CD4-positive, alpha-beta T cell treated with Interleukin-21 for 1 hour (primary cell): ENCODE measurements at places on chromosomes 1 and 21.
A peak's percentile ranks its signal among the peaks of the same experiment; 100 is the strongest.

- no peak for DNase-seq
Observed at GRCh38 chr1:213366141-213366831, 315.2 kb downstream of the RPS6KC1 start.

DNA sequence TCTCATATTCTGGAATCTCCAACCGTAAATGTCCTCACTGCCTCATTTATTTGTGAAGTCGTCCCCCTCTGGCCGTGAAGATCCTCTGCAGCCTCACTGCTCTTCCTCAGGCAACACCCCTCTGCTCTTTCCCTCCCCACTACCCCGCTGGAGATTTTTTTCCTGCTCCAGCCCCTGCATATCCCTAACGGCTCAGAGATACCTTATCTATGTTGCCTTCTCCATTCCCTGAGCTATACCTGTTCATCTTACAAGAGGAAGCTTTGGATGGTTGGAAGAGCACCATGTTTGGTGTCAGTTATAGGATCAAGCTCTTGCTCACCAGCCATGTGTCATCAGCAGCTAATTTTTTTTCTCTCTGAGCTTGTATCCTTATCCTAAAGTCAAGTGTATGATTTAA lies 26.4 kb downstream of the LRRC8B start:
- DNase-seq: no peak

GRCh38 chr1:35243691-35244090 lies 24.8 kb upstream of the ZMYM4 start:
- peak; percentile 1 for DNase-seq

DNA sequence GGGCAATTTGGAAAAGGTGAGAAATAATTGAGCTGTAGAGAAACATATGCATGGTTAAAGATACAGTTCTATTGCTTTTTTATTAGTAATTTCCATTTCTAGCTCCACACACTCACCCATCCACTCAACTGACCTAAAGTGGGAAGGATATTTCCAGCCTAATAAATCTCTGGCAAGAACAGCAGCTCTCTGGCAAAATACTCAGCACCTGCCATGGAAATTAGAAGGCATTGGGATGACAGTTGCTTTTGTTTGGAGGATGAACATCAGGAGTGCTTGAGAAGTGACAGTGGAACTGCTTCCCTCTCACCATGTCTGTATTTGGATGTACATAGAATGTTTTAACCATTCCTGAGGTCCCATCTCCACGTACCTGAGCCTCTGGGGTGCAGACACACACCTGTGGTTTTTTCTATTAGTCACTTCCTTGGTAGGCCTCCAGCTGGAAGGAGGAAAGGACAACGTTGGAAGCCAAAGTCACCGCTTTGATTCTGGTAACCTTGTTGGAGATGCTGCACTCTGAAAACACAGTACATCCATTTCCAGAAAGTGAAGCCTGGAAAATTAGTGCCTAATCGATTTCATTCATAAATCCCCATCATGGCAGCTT lies 62.3 kb upstream of the RUNX1 start:
- no peak for DNase-seq

GRCh38 chr1:78650114-78650660 lies 556 bp downstream of the IFI44 start:
- DNase-seq: peak; percentile 20

DNA sequence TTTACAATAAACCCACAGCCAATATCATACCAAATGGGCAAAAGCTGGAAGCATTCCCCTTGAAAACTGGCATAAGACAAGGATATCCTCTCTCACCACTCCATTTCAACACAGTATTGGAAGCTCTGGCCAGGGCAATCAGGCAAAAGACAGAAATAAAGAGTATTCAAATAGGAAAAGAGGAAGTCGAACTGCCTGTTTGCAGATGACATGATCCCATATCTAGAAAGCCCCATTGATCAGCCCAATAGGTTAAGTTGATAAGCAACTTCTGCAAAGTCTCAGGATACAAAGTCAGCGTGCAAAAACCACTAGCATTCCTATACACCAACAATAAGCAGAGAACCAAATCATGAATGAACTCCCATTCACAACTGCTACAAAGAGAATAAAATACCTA lies 235.5 kb downstream of the DPYD start:
- no peak for DNase-seq

GRCh38 chr1:3315399-3316339 lies 138.8 kb upstream of the ARHGEF16 start:
- DNase-seq: no peak

- DNase-seq: no peak
Observed at GRCh38 chr1:58823481-58824010, 39.7 kb upstream of the JUN start.

DNA sequence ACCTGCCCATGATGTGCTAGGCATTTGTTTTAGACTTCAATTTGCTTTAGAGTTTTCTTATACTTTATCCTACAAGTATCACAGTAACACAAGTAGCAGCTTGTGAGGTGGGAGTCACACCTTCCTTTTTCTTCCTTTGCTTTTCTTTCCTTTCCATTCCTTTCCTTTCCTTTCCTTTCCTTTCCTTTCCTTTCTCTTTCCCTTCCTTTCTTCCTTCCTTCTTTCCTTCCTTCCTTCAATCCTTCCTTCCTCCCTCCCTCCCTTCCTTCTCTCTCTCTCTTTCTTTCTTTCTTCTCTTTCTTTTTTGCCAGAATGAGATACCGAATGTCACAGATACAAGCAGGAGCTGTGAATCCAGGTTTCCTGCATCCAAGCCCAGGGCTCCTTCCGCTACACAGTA lies 3.9 kb downstream of the DPT start:
- DNase-seq: no peak

DNA sequence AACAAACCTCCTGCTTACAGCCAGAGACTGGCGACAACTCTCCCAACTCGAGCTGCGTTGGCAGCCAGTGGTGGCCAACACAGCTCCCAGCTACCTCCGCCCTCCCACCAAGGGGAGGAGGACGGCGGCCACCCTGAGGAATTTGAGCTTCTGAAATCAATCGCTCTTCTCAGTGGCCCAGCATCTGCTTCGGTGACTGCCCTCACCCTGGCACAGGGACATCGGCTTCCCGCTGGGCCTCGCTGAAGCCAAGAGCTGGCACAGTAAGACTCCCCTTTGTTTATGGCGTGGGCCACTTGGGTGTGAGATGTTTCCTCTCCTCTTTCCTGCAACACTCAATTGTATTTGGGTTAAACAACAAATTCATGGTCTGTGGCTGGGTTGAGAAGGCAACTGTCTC lies 136.2 kb downstream of the ZBTB18 start:
- DNase-seq: no peak

- peak; percentile 29 for DNase-seq
Observed at GRCh38 chr21:44353191-44353970, at the start of gene TRPM2. Gene TRPM2 (plus strand): TSS chr21:44353621. CDS start chr21:44353701, 80 bp downstream.

GRCh38 chr21:41972511-41973205 lies 18.8 kb upstream of the C2CD2 start:
- no peak for DNase-seq

GRCh38 chr1:19398309-19398760 lies 86.2 kb downstream of the SLC66A1 start:
- no peak for DNase-seq

DNA sequence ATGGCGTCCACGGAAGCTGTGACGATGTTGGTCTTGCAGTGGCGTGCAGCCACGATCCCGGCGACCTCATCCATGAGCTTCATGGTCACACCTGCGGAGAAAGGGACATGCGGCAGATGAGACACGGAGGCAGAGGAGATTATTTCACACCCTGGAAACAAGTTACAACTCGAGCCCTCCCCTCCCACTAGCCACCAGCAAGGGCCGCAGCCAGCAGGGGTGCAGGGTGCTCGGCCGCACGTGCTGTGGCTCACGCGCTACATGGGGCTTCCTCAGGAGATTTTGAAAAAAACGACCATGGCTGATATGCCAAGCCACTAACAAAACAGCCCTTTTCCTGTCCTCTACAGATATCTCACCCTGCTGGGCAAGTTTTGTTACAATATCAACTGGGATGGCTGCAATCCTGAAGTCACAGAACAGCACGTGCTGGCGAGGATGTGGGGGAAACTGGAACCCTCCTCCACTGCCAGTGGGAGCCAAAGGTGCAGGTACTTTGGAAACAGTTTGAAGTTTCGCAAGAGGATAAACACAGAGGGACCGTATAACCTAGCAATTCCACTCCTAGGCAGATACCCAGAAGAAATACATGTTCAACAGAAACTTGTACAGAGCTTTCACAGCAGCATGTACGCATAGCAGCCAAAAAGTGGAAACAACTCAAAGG lies 34.1 kb upstream of the GPR153 start:
- peak; percentile 17 for DNase-seq

DNA sequence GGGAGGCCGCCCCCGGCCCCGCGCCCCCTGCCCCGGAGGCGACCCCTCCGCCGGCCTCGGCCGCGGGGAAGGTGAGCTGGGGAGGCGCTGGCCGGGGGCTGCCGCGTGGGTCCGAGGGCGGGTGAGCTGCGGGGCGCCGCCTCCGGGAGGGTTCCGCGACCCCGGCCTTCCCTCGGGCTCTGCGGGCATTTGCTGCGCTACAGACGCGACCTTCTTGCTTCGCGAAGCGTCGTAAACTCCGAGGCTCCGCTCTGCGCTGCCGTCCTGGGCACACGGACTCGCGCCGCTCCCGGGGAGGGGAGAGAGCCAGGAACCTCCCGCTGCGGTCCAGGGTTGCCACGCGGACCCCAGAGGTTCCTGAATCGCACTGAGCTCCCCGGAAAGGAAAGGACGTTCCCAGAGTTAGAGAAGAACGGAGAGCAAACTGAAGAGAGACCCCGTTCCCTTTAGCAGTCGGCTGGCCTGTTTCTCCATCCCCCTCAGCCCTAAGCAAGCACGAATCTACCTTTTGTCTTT lies 345 bp downstream of the SLX9 start:
- no peak for DNase-seq

DNA sequence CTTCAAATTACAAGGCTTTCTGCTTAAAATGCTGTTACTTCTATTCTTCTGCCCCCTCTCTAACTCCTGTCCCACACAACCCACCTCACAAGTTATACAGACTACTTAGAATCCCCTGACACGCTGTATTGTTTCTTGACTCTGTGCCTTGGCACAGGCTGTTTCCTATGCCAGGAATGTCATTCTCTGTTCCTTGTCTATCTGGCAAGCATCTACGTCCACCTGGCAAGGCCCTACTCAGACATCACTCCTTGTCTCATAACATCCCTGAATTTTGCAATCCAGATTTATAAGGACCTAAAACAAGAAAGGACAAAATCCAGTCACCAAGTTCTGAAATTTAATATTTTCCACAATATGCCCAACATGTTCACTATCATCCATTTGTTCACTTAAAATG lies 182.0 kb upstream of the CHRM3 start:
- no peak for DNase-seq

- no peak for DNase-seq
Observed at GRCh38 chr1:151811181-151811580, 6.0 kb upstream of the LINGO4 start.

GRCh38 chr1:115233598-115233997 lies 104.5 kb downstream of the NGF start:
- DNase-seq: no peak

- DNase-seq: no peak
Observed at GRCh38 chr1:241007668-241008067, 349.3 kb downstream of the RGS7 start.

- peak; percentile 45 for DNase-seq
Observed at GRCh38 chr1:156677616-156678596, 699 bp upstream of the NES start.

GRCh38 chr1:167105271-167106118 lies 11.6 kb downstream of the STYXL2 start:
- DNase-seq: no peak
